ENCODE measurements at places on chromosomes 4 and X.

GRCh38 chr4:81060587-81061343 lies 30.3 kb downstream of the BMP3 start:
- no peak for DNase-seq

GRCh38 chr4:94419956-94420355 lies 31.8 kb upstream of the PDLIM5 start:
- no peak for DNase-seq

GRCh38 chr4:125464146-125464545 lies 149.4 kb downstream of the FAT4 start:
- no peak for DNase-seq

GRCh38 chr4:71074452-71075299 lies 81.2 kb downstream of the DCK start:
- no peak for DNase-seq

GRCh38 chr4:42453612-42454011 lies 56.3 kb downstream of the SHISA3 start:
- DNase-seq, result no peak
